COR-L47 (cell line): ENCODE measurements at places on chromosomes 4 and X.

DNA sequence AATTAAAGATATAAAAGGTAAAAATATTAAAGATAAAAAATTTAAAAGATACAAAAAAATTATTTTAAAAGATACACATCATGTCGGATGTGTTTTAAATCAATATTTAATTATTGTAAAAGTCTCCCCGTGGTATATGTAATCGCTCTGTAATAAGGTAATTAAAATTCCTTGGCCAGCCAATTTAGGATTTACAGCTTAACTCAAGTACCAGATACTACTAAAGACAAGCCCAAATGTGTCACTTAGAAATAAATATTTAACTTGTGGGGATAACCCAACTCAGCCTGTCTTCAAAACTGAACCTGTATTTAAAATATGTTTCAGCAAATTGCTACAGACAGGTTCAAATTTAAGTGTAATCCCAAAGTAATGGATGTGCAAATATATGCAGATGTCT, 56.0 kb downstream of the GPR82 start:
- DNase-seq, result no peak

DNA sequence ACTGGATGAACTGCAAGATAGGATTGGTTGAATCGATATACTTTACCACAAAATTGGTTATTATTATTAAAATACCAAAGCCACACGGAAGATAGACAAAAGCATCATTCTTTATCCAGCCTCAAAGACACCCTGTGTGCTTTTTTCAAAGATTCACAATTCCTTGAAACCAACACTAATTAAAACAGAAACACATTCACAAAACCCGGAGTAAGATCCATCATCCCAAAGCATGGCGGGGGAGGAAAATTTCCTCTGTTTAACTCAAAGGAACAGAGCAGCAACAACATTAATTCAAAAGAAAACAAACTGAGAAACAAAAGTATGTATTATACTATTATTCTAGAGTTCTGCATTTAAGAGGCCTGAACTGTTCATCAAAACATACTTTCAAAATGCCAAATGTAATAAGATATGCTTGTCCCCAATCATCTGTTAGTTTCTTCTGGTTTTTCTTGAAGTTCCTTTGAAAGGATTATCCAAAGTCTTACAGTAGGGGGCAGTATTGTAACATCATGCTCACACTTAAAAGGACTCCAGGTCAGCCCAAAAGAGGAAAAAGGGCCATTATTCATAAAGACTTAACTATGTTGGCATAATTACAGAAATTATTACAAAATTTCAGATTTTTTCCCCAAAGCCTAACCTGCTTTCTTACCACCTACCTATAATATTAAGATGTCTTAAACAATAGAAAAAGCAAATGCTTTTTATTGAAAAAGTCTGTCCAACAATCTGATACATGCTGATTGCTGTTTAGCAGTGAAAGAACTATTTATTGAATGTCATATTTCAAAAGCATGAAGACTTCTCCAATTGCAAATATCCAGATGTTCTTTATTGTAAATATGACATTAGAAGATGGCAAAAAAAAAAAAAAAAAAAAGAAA, 168.7 kb downstream of the SCFD2 start:
- peak; percentile 55 for DNase-seq

DNA sequence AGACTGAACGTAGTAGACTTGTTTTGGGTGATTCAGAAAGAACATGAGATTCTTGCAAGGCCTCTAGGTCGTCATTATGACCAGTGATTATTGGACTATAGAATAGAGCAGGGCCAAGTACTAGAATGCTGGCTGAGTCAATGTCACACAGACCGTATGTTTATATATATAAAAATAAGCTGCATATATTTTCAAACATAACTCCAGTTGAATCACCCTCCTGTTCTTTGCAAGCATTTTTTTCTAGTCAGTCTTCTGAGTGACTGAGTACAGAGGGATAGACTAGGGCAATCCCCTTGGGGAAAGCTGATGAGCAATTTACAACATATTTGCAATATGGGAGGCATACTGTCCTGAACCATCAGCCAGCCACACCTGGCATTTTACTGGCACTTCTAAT, 48.4 kb upstream of the PRPS1 start:
- no peak for DNase-seq

DNA sequence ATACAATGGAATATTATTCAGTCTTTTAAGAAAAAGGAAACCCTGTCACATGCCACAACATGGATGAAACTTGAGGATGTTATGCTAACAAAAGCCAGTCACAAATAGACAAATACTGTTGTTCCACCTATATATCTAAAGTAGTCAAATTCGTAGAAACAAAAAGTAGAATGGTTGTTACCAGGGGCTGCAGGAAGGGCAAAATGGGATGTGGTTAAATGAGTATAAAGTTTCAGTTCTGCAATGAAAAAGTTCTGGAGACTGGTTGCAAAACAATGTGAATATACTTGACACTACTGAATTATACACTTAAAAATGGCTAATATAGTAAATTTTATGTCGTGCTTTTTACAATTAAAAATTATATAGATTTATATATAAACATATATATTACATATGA, 12.2 kb downstream of the SPOCK3 start:
- DNase-seq, result no peak

- DNase-seq, result no peak
These were observed 25.9 kb upstream of the FGFR3 start for GRCh38 chr4:1767061-1767769.

DNA sequence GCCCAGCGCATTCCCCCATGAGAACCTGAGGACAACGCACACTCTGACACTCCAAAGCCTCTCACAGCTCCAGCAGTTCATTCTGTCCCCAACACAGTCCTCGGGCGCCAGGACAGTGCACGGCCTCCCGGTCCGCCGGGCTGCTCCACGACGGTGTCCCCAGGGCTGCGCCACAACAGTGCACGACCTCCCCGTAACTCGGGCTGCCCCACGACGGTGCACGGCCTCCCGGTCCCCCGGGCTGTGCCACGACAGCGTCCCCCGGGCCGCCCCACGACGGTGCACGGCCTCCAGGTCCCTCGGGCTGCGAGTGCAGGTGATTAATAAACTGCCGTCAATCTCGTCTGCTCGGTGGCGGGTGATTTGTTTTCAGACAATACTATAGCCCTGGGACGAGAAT, 585.1 kb upstream of the FRG1 start:
- DNase-seq, result no peak

GRCh38 chrX:95505721-95506120, 1178.9 kb upstream of the DIAPH2 start:
- no peak for DNase-seq

- no peak for DNase-seq
These were observed 193.0 kb upstream of the RPS6KA3 start for GRCh38 chrX:20459410-20460350.

DNA sequence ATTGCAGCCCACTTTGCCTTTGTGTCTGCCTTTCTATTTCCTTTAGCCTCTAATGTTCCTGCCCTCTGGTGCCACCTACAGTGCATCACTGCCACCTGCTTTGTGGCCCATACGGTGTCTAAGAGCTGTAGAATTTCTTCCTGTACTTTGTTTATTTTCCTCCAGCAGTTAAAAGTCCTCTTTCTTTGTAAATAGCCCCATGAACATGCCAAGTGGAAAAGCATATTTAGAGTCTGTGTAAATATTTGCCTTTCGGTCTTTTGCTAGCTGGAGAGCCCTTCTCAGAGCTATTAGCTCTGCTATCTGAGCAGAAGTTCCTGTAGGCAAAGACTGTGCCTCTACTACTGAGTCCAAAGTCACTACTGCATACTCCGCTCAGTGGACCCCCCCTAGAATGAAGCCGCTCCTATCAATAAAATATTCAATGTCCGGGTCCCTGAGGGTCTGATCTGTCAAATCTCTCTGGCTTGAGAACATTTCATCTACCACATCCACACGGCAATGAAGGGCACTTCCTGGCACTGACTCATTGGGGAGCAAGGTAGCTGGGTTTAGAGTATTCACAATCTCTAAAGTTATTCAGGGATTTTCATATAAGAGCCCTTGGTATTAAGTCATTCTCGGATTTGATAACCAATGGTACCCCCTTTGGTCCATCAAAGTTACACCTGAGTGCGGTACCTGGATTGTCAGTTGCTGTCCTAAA, 36.3 kb downstream of the SULT1E1 start:
- DNase-seq, result peak; percentile 34

DNA sequence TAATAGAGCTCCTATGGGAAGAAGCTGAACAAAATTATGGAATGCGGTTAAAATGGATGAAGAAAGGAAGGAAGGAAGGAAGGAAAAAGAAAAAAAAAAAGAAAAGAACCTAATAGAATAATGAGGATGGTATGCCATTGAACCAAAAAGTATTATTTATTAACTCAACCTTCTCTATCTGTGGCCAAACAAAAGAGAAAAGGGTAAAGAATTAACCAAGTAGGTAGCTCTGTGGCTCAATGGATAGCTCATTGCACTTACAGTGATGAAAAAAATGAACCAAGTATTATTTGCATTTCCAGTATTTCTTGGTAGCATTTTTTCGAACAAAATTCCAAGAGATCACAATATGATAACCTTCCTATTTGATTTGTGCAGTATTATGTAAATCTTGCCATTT, 56.9 kb upstream of the SLC39A8 start:
- no peak for DNase-seq

- DNase-seq, result no peak
These were observed 99.8 kb downstream of the LARP7 start for GRCh38 chr4:112736718-112737135.

- peak; percentile 3 for DNase-seq
These were observed 2440.0 kb downstream of the PCDH7 start for GRCh38 chr4:33160126-33160525.

DNA sequence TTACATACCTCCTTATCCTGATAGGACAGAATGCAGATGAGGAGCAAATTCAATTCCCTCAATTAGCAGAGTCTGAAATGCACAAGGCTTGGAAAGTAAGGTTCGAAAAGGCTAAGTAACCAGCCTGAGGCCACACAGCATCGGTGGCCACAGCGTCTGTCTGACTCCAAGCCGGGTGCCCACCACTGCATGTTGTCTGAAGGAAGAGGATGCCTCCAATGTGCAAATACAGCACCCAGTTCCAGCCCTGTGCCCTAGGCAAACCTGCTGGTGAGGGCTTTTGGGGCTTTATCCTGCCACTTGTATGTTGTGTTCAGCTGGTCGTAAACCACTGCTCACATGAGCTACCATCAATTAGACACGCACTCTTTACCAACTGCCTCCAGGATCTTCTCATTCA, 48.6 kb upstream of the PPP2R2C start:
- DNase-seq, result no peak

- peak; percentile 51 for DNase-seq
These were observed 69.8 kb downstream of the DTHD1 start for GRCh38 chr4:36351082-36351666.
